HCEC 1CT (cell line): ENCODE measurements at places on chromosomes 2 and 18.

DNA sequence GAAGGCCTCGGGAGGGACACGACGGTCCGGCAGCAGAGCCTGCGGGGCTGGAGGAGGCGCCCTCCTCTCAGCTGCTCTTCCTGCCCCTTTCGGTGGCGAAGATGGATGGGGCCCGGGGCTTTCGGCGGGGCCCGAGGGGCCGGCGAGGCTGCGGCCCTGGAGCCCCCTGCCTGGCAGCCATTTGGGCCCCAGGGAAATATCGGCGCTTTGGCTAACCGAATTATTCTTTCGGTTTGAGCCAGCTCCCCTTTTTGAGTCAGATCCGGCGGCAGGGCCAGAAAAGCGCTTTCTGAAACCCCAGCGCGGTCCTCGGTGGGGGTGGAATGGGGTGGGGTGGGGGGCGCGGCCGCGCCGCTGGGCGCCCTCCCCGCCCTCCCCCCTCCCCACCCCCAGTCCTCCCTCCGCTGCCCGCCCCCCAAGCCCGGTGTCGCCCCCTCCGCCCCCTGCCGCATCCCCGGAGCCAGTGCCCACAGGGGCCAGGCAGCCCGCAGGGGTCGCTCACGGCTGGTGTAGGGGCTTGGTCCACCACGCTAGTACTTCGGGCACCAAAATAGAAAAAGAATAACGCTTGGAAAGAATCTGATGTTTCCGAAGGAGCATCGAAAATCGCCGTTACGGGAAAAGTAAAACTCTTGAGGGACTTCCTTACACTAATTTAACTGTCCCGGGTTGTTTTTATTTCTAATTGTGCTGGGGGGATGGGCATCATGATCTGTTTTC, 9.1 kb upstream of the ARID5A start:
- DNase-seq, result no peak

- peak; percentile 43 for DNase-seq
Observed at GRCh38 chr2:88099798-88100488, 27.9 kb downstream of the FABP1 start.

- DNase-seq, result peak; percentile 12
Observed at GRCh38 chr2:42008241-42008921, 39.4 kb upstream of the PKDCC start.

DNA sequence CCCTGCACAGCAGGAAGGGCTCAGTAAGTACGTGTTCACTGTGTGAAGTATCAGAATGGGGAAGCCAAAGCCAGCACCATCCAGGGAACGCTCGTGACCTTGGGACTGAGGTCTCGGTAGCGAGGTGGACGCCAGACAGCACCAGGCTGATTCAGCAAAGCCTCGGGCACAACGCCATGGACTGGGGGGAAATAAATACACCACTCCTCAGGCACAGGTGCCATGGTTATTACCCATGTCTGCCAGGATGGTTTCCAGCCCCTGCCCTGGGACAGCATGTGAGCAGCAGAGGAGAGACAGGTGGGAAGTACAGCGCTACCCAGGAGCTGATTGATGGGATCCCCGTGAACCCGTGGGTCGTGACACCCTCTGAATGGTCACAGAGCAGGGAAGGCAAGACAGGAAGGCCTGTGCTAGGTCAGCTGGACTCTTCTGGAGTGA, 53.0 kb downstream of the REEP1 start:
- DNase-seq, result no peak

DNA sequence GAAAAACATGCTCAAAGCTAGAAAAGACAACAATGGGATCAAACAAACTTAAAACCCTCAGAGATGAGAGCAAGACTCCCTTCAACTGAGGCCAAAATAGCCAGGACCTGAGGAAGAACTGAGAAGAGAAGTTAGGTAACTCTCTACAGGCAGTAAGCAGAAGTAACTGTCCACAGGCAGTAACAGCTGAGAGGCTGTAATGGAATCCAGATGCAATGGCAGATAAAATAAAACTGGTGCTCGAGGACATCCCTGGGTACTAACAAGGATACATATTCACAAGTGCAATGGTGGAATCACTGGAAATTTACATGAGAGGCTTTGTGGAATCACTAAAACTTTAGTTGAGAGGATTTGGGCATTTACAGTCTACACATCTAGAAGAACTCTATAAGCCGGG, 30.4 kb upstream of the C2orf66 start:
- no peak for DNase-seq
